ENCODE measurements at places on chromosomes 4 and X.

- DNase-seq: no peak
Observed at GRCh38 chrX:131791608-131792355, 231.3 kb upstream of the STK26 start.

DNA sequence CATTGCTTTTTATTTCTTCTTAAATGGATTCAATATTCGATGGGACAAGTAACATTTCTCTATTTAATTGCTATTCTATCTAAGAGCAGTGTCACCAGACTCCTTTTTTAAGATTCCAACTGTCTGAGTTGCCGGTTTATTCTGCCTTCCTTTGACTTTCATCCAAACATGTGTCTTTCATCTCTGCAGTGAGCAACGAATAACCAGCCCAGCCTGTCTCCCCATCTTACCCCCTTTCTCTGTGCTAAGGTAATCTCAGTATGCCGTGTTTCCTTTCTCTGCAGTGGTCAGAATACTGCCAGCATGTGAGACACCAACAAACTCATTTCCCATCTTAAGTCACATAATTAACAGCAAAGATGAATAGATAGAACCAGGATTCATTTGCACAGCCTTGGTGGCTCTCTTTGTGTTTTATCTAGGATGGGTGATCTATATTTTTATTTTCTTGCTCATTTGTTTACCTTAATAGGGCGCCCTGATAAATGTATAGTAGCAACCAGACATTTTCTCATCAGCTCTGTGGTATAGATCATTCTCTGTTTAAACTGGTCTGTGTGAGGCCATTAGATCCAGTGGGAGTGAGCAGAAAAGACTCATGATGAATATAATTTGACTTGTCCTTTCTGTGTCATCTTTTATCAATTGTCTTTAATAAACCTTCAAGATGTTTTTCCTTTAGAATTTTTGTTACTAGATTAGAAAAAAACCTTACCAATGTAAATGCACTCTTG, 394.8 kb upstream of the IGFBP7 start:
- peak; percentile 24 for DNase-seq

GRCh38 chr4:74531963-74532794, 87.2 kb downstream of the AREG start:
- DNase-seq: peak; percentile 85

DNA sequence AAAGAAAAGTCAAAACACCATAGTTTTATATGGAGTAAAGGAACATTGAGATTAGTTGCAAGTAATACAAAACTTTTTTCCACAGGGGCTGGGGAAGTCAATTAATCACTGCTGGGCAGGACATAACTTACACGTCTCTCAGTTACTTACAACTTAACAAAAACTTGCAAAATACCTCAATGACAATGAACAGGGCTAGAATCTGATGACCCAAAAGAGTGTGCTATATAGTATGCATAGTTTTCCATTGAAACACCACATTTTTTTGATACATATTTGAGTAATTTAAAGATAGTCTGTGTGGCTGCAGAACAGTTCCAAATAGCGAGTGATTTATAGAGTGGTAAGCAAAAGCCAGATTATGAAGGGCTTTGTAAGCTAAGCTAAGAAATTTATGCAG, 172.3 kb upstream of the TRPC5 start:
- DNase-seq: no peak

- DNase-seq: no peak
Observed at GRCh38 chrX:153736871-153737441, 12.3 kb downstream of the ABCD1 start.

- no peak for DNase-seq
Observed at GRCh38 chr4:122456231-122457116, at the start of gene IL2. Gene IL2 (minus strand): TSS chr4:122456725. CDS start chr4:122456440, 285 bp downstream.

DNA sequence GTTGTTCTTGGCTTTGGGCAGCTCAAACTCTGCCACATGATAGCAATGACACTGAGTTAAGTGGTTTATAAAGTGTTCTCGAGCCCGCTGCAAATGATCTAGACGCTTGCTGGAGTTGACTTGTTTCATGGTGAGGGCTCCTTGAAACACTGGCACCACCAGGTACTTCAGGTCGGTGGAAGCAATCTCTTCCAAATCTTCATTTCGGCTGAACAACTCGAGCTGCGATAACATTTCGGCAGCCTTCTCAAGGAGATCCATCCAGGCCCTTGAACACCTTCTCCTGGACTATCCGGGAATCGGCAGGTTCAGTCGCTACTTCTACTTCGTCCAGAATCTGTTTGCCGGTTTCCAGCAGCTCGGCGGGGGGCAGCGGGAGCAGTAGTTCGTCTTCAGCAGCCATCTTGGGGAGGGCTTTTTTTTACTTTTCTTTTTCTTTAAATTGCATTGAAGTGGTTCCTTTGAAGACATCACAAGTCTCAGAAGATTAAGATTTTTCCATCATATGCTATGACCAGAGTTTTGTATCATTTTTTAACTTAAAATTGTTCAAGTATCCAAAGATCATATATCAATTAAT, 28.0 kb downstream of the HNRNPDL start:
- DNase-seq: no peak
